ENCODE measurements at places on chromosomes 13 and 19.

- no peak for DNase-seq
Observed at GRCh38 chr19:28941833-28942232, 271.1 kb downstream of the UQCRFS1 start.

DNA sequence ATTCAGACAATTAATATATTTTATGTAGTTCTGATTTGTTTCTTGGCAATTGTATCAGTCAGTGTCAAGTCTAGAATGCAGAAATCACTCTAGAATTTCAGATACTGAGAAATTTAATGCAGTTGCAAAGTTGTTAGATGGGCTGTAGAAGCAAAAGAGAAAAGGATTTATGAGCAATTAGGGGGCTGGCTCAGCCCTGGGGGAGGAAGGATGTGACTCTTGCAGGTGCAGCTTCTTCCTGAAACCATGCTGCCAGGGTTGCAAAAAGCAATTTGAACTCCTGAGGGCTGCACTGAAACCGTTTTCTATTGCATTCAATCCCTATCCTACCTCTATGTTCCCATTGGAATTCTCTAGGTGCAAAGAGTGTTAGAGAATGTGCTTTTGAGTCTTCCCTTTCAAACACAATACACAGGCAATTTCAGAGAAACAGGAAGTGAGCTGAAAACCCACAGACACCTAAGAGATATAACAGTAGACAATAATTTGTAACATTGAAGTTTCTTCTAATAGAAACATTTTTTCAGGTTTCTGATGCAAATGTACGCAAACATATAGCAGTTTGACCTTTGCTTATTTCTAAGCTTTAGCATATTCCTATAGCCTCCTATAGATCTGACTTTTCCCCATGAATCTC is 814.7 kb upstream of the ATXN8OS start:
- DNase-seq: no peak

DNA sequence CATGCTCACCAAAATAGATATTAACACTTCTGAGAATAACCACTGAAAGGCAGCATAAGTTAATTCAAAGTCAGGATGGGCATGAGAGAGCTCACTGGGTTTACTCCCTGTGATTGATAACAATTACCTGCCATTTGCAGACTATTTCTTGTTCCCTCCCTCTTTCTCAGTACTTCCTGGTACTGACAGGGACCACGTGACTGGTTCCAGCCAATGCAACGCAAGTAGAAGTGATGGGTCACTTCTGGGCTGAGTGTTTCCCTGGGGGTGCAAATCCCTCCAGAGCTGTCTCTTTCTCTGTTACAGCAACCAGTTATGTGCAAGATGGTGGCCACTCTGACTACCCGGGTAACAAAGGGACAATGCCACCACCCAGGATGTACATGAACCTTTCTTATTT is 118.8 kb downstream of the EFNB2 start:
- DNase-seq: no peak

GRCh38 chr19:44817725-44818465 is 9.0 kb downstream of the BCAM start:
- DNase-seq: no peak

- peak; percentile 31 for DNase-seq
Observed at GRCh38 chr13:110907951-110908898, 6.6 kb downstream of the ANKRD10 start.

GRCh38 chr19:46296202-46296480 is 701 bp upstream of the HIF3A start:
- DNase-seq: no peak

DNA sequence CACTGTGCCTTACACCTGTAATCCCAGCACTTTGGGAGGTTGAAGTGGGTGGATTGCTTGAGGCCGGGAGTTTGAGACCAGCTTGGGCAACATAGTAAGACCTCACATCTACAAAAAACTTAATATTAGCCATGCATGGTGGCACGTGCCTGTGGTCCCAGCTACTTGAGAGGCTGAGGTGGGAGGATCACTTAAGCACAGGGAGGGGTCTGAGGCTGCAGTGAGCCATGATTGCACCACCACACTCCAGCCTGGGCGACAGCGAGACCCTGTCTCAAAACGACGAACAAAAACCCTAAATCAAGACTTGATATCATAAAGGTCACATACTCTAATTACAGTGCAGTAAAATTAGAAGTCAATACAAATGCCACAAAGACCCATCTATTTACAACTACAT is 17.4 kb downstream of the SLC7A9 start:
- no peak for DNase-seq

- no peak for DNase-seq
Observed at GRCh38 chr13:60925686-60926085, 490.0 kb downstream of the PCDH20 start.
